ENCODE measurements at places on chromosomes 2 and 18.

DNA sequence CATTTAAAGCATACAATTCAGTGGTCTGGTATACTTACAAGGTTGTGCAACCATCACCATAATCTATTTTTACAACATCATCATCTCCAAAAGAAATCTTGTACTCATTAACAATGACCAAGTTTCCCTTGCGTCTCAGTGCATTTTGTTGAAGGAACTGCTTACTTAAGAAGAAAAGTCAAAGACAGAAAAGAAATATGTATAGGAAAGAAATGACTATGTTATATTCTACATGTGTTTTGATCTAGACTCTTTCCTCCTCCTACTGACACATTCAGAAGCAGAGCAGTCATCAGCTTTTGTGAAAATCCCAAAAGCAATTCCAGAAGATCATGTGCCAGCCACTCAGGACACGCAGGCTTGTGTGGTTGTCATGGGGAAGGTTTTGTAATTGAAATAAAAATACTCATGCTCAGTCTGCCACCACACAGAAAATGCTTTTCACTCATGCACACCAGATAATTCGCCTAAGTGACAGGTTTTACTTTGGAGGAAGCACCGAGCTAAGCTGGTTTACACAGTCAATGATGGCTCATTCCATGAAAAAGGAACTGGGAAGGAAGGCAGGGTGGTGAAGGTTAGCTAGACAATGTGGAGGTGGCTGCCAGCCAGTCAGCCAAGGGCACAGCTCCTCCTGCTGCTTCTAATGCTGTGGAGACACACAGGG is 158.5 kb upstream of the REV1 start:
- DNase-seq: no peak

GRCh38 chr18:44410740-44411139 is 269.9 kb upstream of the SETBP1 start:
- no peak for DNase-seq

DNA sequence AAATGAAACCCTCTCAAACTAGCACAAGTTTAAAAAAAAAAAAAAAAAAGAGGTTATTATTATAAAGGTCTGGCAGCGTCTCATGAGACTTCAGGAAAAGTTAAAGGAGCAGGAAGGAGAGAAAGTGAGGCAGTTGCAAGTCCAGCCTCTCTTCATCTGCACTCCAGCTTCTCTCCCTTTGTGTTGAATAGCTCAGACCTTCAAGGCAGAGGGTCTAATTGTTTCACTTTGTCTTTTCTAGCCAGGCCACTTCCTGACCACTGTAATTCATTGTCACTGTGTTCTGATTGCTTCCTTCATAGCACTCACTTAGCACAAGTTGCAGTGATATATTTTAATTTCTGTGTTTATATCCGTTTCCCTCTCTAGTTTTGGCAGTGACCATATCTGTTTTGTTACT is 99.9 kb downstream of the SPATS2L start:
- DNase-seq: no peak

- no peak for DNase-seq
Observed at GRCh38 chr2:143133783-143134182, 4.6 kb downstream of the ARHGAP15 start.

DNA sequence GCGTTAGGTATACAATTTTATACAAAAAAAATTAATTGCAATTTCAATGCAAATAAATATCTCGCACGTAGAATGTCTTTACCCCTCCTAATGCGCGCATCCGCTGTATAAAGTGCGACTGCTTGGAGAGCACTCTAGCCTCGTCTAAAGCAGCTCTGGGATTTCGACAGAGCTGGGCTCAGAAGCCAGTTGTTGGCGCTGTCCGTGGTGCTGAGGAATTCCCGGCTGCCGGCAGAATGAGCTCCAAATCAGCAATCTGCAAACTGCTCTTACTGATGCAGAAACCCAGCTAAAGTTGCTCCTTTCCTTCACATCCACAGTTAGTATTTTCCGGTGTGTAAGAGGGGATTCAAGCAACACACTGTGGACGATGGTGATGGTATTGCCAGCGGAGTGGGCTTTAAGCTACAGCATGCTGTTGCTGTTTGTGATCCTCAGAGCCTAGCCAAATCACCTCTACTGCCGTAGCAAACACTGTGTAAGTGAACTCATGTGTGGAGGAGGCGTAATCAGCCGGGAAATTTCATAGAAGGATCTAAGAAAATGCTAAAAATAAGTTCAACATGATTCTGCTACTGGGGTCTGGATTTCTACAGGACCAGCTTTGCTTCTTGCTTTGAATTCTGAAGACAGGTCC is at the start of gene VWC2L:
Gene VWC2L, plus strand, starts transcription at position 137 of the 637 bp plus-strand sequence. CDS start 3,140 bp downstream, outside the sequence.
- DNase-seq: no peak

GRCh38 chr18:27185025-27185763 is at the start of gene CHST9:
CHST9 (minus strand) TSS chr18:27185308; CDS start chr18:27142809, 42,499 bp downstream.
- no peak for DNase-seq

DNA sequence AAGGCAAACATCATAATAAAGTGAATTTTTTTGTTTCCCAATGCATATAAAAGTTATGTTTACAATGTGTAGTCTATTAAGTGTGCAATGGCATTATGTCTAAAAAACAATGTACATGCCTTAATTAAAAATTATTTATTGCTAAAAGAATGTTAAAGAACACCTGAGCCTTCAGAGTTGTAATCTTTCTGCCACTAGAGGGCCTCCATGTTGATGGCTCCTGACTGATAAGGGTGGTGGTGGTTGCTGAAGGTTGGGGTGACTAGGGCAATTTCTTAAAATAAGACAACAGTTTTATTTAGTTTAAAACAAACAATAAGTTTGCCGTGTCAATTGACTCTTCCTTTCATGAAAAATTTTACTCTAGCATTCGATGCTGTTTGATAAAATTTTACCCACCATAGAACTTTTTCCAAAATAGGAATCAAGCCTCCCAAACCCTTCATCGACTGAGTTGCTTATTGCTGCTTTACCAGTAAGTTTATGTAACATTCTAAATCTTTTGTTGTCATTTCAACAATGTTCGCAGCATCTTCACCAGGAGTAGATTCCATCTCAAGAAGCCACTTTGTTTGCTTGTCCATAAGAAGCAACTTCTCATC is 32.3 kb downstream of the MAP3K2 start:
- DNase-seq: peak; percentile 30

- DNase-seq: no peak
Observed at GRCh38 chr2:215241791-215242305, 70.0 kb upstream of the ATIC start.
